ENCODE measurements at places on chromosomes 1 and 21.

DNA sequence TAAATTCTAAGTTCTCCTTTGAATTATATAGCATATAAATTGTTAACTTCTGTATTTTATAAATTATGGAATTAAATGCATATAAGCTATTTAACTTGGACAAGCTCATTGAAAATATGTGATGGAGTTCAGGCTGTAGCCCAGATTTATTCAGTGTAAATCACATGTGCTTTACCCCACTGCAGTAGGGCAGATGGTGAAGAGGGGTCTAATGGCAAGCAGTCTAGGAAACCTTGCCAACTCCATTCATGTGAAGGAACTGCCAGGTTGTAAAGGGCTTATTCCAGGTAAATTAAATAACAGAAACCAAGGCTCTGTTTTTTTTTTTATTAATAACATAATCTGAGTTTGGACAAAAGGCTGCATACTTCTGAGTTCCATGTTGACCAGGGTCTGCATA, 243.2 kb downstream of the NCAM2 start:
- DNase-seq, result no peak

- DNase-seq, result peak; percentile 69
Observed at GRCh38 chr1:12435639-12436344, 182.2 kb downstream of the DHRS3 start.

DNA sequence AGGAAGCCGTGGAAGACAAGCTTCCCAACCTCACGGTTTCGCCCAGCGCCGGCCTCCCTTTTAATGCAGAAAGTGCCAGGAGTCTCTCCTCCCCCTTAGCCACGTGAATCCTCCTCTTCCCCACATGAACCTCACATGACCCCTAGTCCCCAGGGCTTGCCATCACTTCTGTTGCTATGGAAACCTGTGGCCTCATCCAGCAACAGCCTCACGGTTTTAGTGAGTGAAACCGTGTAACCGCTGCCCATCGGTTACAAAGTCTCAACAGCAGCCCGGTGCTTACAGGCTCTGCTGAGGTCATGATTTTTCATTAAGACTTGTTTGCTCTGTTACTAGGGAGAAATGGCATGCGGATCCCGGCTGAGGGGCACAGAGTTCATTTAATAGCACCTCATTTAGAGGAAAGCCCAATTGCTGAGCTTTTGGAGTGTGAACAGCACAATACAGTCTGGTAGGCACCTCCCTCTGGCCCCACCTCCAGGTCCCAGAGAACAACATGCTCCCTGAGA, 143.2 kb upstream of the BACE2 start:
- no peak for DNase-seq

- no peak for DNase-seq
Observed at GRCh38 chr1:32055416-32055815, 17.3 kb upstream of the TMEM39B start.

- DNase-seq, result no peak
Observed at GRCh38 chr1:96009831-96010434, 711.7 kb upstream of the PTBP2 start.

GRCh38 chr21:29449306-29449950, 150.7 kb downstream of the BACH1 start:
- DNase-seq, result no peak

DNA sequence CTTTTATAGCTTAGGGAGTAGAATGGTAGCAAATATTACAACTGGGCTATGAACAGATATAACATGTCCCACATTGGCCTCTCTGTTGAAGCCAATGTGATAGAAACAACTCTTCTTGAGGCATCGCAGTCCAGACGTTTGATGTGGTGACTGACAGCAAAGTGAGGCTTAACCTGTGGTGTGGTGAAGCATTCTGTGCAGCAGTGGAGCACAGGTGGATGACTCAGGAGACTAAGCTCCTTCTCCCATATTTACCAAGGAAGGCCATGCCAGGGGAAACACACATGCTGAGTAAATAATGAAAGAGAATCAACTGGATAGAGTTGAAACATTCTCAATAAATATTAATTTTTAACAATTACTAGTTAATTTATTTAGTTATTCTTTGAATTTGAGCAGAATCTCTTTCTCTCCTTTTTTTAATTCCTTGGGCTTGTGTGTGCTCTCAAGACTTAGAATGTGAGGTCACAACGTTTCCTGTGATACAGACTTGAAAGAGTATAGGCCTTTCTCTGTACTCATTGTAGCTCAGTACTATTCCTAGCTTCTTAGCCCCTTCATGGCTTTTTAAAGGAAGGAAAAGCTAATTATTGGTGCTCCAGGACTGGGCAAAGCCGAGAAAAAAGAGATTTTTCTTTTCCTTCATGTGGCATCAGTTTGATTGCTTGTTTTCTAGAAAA, 17.6 kb downstream of the CRB1 start:
- no peak for DNase-seq

DNA sequence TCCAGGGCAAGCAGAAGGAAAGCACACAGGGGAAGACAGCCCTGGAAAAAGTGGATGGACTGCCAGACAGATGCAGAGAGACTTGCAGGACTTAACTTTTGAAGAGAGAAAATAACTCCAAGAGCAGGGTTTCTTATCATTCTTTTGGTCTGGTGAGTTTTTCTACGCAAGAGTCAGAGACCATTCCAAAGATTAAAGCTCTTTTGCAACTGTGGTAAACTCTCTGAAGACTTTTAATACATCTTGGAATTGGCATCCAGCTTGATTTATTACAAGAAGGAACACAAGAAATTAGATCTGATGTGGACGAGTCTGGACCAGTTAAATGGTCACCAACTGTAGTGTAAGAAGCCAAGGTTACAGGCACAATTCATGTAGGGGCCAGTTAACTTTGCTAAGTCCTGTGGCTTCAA, 153.4 kb downstream of the SIPA1L2 start:
- DNase-seq, result no peak

DNA sequence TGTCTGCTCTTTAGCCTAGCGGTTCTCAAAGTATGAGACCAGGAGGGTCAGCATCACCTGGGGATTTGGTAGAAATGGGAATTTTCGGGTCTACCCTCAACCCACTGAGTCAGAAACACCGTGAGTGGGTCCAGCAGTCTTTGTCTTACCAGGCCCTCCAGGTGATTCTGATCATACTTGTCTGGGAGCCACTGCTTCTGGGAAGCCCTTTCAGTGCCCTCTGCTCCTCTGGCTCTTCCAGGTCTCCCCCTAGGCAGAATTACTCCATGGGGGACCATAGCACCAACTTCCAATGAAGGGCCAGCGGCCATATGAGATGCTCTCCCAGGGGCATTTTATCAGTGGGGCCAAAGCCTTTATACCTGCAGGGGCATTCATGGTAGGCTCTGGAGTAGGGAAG, 81.0 kb upstream of the ETV3 start:
- DNase-seq, result no peak

- DNase-seq, result no peak
Observed at GRCh38 chr1:97139512-97139911, 417.9 kb downstream of the PTBP2 start.

- no peak for DNase-seq
Observed at GRCh38 chr1:184417916-184418315, 31.1 kb downstream of the C1orf21 start.

DNA sequence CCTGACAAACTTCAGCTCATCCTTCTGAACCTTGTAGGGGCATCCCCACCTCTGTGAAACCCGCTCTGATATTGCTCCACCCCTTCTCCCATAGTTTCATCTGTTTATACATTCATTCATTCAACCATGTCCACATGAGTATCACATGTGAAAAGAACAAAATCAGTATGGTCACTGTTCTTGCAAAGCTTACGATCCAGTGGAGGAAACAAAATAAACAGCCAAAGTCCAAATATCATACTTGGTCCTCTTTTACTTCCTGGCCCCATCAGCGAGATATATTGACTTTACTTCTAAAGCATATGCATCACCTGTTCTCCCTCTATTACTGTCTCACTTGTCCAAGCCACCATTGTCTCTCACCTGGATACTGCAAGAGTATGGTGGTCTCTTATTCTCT, 35.6 kb downstream of the C8A start:
- DNase-seq, result no peak

- no peak for DNase-seq
Observed at GRCh38 chr1:184563308-184563707, 176.5 kb downstream of the C1orf21 start.

GRCh38 chr1:227661495-227661894, 73.6 kb downstream of the JMJD4 start:
- DNase-seq, result no peak

DNA sequence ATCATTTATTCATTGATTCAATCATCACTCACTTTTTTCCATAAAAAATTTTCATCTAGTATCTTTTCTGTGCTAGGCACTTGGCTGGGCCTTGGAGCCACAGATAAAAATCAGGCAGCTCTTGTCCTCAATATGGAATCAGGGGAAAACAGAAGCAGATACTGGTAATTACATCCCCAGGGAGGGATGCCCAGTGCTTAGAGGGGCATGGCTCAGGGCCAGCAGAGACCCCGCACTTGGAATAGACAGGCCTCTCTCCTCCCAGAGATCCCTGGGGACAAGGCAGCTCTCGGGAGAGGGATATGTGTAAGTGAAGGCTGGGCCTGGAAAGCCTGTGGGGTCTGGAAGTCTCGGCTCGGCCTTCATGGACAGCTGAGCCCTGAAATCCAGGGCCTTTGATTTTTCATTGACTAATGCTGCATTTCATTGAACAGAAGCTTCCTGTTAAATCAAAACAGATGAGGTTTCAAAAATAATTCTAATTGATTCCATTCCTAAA, 180.4 kb downstream of the FOXD2 start:
- DNase-seq, result no peak

- no peak for DNase-seq
Observed at GRCh38 chr1:179302070-179302469, 8.5 kb downstream of the SOAT1 start.

- DNase-seq, result no peak
Observed at GRCh38 chr1:7447093-7447492, 324.0 kb upstream of the VAMP3 start.

DNA sequence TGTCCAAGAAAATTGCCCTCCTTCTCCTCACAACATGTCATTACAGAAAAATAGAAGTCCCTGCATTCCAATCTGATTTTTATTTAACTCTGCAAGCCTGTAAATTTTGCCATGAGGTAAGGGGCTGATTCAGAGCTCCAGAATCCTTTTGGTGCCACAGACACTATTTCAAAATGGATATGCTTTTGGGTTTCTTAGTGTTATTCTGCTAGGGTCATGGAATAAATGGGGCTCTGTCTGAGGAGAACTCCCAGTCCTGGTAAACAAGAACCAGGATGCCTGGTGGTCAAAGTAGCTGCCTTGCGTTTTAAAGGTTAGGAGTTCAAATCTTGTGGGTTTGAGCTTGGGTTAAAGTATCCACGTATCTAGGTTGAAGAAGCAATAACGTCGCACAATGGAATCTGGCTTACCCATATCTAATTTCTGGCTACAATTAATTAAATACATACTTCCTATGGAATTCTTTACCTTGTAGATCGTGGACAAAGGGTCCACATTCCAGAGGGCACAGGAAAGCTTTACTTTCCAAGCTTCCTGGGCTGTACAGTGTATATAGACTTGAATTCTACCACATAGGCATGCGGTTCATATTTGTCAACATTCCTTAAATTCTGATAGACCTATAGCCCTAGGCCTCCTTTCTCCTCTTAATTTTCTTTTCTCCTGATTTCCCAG, 98.0 kb upstream of the CDC42BPA start:
- DNase-seq, result no peak

DNA sequence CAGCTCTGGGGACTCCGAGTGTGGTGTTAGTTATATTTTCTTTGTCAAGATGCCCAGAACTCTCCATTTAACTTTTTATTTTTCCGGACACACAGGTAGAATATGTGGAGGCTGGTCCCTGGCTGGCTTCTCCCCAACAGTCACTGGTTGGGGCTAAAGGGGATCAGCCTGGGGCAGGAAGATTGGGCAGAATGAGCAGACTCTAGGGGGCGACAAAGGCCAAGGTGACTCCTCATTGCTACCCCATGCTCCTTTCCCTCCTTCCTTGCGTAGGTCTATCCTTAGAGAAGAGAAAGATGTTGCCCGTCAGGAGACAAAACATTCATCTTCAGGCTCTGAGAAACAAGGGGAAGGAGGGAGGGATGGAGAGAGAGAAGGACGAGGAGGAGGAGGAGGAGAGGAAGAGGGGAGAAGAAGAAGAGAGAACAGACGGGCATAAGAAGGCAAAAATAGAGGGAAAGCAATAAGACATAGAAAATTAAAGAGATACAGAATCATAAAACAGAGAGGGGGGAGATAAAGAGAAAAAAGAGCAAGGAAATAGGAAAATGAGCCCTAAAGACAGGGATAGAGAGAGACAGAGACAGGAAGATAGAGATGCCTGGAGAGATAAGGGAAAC, 89.9 kb downstream of the FOXD2 start:
- DNase-seq, result no peak

- DNase-seq, result no peak
Observed at GRCh38 chr21:33898586-33898985, 17.0 kb downstream of the ATP5PO start.

DNA sequence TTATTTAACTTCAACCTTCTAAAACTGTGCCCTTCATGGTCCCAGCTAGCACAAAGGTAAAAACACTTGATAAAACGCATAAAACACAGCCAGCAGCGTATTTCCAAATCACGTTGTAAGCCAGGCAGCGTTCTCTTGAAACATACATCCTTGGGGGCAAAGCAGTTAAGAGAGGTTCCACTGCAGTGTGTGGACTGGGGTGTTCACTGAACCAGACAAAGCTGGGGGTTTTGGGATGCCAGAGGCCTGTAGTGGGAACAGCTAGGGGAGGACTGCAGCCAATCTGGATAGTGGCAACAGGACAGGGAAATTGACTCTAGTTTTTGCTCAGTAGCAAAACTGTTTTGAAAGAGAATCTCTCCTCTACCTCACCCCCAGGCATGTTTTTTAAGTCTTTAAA, 21.5 kb upstream of the ATP5PO start:
- no peak for DNase-seq

DNA sequence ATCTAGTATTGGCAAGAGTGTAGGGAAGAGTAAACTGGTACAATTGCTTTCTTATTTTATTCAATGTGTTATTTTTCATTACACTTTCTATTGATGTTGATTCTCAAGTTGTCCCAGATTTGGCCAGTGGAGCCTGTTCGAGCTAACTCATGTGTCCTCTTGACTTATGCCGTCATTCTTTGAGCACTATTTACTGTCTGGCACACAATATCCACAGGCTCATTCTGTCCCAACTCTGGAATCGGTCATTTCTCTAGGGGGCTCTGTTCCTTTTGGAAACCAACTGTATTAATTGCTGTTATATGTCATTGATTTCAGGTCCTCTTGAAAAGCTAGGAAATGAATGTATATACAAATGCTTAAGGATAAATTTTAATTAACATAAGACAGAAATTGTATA, 22.4 kb upstream of the SFPQ start:
- no peak for DNase-seq

Data from stimulated activated CD4-positive, alpha-beta T cell treated with anti-CD3 and anti-CD28 coated beads, Interleukin-1b, Interleukin-23, amount 100 ng/mL, for 48 hours (primary cell).